Ureter (tissue), 1 donor: ENCODE measurements at places on chromosomes 12 and 14. TPM values are rescaled to one million over a fixed set of nuclear protein-coding genes. Genes with fewer than 3 reads are reported as not detected.

DNA sequence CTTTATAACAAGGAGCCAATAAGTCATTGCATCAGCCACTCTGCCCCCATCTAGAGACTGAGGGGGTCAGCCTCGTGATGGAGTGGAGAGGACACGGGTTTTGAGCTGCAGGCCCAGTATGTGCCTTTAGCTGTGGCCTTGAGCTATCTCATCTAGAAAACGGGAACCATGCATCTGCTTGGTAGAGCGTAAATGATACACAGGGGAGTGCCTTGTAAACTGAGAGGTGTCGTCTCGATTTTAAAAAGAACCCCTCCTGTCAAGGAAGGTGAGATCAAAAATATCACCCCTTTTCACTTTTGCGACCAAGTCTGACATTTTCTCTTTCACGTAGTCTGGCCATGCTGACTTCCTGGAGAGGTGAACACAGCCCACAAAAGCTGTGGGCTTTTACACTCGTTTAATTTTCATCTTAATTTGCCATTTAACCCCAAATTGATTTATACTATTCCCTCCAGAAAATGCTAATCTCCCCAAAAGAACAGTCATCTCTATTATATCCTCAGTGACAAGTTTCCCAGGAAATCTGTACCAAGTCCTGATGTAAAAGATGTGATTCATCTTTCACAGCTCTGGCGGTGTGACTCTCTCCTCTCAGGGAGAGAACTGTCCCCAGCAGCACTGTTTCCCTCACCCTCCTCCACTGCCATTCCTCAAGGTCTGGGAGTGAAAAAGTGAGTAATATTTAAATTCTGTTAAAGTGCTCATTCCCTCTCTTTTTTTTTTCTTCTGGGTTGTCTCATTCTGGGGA lies 30.6 kb downstream of the VCPKMT start:
- no peak for DNase-seq

DNA sequence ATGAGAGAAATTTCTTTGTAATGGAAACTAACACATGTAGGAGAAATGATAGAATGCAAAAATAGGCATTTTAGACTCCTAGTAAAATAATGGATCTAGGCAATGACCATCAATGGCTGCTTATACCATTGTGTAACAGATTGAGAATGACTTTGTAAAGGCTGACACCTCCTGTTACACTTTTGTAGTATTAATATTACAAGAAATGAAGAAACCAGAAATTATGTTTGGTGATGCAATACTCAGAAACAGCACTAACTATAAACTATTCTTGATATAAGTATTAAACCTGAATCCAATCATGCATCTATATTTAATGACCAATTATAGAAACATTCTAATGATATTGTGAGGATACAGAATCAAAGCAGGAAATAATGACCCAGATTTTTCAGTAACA lies 108.5 kb upstream of the CNTN1 start:
- DNase-seq, result no peak

DNA sequence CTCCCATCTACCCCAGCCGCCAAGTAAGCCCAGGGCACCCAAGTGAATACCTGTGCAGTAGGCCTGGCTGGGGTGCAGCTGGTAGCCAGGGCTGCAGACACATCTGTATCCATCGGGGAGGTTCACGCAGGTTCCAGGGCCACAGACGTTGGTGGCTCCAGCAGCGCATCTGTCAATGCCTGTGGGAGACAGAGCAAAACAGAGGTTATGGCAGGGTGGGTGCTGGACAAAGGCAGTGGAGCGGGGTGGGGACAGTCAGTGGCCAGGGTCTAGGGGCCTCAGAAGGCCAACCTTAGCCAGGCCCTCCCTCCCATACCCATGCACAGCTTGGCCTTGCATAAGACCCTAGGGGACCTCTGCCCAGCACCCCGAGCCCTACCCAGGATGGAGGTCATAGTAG lies 29.2 kb downstream of the ISCA2 start:
- DNase-seq, result no peak

DNA sequence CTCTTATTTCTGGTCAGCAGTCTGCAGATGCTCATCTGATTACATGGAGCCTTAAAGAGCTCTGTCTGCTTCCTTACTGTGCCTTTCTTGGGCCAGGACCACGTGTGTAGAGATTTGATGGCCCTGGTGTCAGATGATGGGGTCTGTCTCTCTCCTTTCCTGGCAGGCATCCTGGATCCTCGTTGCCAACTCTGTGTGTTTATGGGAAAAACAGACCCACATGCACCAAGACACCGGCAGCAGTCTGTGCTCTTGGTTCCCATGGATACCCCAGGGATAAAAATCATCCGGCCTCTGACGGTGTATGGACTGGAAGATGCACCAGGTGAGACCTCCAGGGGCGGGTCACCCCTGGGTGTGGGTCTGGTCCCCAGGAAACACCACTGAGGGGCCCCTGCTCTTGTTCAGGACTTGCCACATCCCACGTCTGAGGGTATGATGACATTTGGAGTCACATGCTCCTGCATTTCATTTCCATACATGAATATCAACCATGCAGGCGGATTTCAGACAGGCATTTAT lies 18.5 kb upstream of the ALDH2 start:
- no peak for DNase-seq

DNA sequence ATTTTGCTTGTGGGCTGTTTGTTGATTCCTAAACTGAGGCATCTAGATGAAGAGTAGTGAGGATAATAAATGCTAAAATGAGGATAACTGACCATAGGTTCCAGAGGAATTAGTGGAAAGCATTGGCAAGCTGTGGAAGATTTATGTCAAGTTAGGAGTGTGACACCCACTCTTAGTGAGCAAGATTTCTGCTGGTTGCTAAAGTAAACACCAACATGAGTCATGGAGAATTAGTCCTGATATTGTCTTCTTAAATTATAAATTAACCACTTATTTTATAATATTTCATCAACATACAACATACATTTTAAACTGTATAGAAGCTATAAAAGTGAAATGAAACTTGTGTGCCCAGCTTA lies 328.2 kb downstream of the RPL10L start:
- no peak for DNase-seq

GRCh38 chr12:104050436-104050835 lies 449 bp upstream of the GLT8D2 start:
- no peak for DNase-seq

DNA sequence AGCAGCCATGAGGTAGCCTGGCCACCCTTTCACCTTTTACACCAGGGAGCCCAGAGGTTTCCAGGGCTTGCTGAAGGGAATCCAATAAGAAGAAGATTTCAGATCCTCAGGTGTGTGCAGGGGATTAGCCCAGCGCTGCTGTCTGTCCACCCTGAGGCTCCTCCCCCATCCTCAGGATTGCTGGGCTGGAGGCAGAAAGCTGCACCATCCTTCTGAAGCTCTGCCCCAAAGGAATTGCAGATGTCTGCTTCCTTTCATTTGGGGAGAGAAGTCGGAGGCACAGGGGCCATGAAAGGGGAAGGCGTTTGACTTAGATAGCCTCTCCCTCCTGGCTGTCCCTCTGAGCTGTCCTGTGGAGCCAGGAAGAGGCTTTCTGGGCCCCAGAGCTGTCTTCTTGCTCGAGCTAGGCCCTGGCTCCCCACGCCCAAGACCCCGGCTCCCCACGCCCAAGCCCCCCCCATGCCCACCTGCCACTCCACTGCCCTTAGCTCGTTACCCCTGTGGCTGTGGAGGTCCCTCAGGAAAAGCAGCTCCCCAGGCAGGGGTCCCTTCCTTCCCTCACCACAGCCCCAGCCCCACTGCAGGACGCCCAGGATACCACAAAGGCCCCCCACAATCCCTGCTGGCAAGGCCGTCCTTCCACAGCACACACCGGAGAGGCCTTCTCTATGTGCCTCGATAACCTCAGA lies 359.0 kb downstream of the CACNA1C start:
- DNase-seq, result no peak

GRCh38 chr12:122090759-122091515 lies 12.4 kb downstream of the MLXIP start:
- DNase-seq, result no peak

- DNase-seq, result no peak
Observed at GRCh38 chr14:99760817-99761216, 32.4 kb upstream of the EML1 start.

DNA sequence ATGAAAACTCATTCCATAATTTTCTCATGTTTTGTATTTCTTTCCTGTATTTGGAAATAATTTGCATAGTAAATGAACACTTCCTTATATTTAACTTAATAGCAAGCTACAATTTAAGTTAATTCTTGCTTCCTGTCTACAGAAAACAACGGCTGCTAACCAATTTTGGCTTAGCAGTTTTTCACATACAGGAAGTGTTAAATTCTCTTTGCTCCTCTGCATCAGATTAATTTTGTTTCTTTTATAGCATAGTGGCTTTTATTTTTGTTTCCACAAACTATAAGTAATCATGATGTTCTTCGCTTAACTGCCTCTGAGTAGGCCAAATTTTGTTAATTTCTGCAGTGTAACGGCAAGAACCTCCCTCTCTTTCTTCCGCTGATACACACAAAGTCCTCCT lies 182.9 kb downstream of the ALX1 start:
- DNase-seq, result no peak

DNA sequence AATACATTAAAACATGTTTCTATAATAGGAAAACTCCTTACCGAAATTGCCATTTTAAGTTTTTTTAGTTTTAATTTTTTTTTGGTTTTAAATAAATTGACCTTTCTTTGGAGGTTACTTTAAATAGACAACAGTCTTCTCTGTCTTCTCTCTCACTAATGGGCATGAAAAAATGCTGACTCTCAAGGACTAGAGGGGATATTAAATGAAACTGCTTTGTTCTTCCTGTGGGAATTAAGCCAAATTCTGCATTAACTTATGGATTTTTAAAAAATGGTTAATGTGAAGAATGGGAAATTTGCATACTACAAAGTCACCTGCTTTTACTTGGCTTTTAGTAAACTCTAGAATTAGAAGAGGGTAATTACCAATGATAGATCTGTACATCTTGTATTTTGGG lies 378.9 kb downstream of the TMTC2 start:
- DNase-seq, result no peak

DNA sequence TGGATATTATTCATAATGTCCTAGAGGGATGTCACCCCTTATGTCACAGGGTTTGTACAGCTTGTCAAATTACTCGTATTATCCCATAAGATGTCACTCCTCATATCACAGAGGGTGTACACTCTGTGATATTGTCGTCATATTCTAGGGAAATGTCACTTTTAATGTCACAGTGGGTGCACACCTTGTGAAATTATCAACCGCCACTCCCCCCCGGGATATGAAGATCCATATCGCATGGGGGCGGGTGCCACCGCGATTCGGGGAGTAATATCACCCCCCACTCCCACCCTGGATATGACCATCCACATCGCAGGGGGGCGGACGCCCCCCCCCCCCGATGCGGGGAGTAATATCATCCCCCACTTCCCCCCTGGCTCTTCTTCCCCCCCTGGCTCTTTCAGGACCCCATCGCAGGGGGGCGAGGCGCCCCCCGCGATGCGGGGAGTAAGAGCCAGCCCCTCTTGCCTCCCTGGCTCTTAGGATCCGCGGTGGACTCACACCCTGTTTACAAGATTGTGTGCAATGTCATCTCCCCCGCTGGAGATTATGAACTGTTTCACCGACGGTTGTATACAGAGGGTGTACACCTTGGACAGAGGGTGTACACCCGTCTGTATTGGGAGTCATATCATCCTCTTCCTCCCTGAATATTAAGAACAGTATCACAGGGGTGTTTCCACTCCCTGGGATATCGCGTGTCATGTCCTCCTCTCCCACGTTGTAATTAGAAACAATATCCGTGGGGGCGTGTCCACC lies 92.8 kb downstream of the FRMD6 start:
- no peak for DNase-seq

GRCh38 chr12:93645702-93646101 lies 31.5 kb upstream of the CRADD start:
- no peak for DNase-seq

DNA sequence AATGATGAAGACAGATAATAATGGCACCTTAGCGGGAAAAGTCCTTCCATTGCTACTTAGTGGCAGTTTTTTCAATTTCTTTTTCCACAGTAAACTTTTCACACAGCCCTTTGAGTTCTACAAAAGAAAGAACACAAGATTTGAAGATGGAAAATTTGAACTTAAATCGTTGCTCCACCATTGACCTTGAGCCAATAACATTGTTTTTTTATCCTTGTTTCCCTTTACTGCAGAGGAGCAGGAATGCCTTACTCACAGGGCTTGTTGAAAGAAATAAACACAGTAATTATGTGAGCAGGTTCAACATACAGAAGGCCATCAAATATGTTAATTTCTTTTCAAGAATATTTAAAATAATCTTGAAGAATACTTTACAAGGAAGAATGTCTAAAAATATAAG lies 181.5 kb upstream of the KRR1 start:
- DNase-seq, result no peak

DNA sequence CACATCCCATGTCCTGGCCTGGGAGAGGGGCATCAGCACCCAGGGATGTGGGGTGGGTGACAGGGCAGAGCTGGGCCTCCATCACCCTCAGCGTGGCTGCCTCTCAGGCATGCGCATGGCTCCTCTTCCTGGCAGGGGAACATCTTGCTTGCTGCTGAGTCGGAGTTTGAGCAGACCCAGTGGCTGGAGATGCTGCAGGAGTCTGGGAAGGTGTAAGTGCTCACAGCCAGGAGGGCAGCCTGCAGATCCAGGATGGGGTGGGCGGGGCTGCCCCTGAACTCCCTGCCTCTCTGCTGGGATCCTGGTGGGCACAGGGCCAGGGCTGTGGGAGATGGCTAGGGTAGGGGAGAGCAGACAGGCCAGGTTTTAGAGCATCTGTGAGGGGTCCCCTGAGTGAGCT lies 16.2 kb downstream of the PLEKHD1 start:
- no peak for DNase-seq

- DNase-seq, result no peak
Observed at GRCh38 chr14:34081576-34082136, 130.8 kb upstream of the EGLN3 start.

RAD9B gene
- 0.57 TPM for total RNA-seq

PSEN1 gene
- total RNA-seq, result 71.1 TPM

KRT72 gene
- not detected for total RNA-seq

PTCSC3 gene
- not detected for total RNA-seq

TSFM gene
- 32.9 TPM for total RNA-seq

SOAT2 gene
- total RNA-seq, result 0.18 TPM

SOCS2 gene
- total RNA-seq, result 39.5 TPM

KRT8 gene
- total RNA-seq, result 815 TPM

PLEK2 gene
- total RNA-seq, result 21.7 TPM

PSME2 gene
- 213 TPM for total RNA-seq

FGD4 gene
- 26.3 TPM for total RNA-seq

OAS2 gene
- total RNA-seq, result 27.5 TPM

PRR4 gene
- total RNA-seq, result 7.3 TPM

C12orf54 gene
- 1.5 TPM for total RNA-seq

GXYLT1 gene
- 10.0 TPM for total RNA-seq
